ENCODE measurements at places on chromosomes 2 and 18.

DNA sequence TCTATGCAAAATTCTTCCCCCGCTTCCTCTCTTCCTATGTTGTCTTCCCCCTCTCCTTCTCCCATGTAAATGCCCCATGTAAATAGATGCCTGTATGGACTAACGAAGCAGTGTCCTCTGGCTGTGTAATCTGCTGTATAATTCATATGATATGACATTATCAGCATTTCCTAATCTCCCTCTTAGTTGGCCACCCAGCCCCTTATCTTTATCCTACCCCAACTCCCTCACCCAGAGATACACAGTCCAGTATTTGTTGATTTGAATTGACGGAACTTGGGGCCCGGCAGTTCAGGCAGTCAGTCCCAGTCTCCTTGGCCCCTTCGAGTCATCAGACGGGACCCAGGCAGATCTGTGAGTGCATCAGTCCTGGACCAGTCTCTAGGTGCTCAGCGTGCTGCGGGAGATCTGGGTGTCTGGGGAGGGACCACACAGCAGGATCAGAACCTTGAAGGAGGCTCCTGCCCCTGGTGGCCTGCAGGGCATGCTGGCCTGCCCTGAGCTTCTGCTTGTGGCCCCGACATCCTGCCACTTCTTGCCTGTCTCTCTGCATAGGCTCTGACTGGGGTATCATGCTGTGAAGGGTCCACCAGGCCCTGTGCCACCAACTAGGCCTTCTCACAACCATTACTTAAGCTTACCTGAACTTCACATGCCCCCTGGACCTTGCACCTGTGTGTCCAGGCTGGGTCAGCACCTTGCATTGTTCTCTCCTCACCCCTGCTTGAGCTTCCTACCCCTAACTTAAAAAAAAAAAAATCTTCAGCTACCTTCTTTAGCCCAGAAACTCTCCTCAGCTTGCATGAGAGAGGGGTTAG lies 88.1 kb upstream of the ATL2 start:
- no peak overlapping the region for H3K27ac ChIP-seq
- H3K4me1 ChIP-seq: no peaks in the 10 kb centered on the region

GRCh38 chr2:232473467-232473890 lies 14.2 kb downstream of the ECEL1 start:
- H3K27me3 ChIP-seq: peaks cover 37% of the 10 kb centered on the region
- no peak overlapping the region for H3K4me3 ChIP-seq
- H3K27ac ChIP-seq: no peak overlapping the region
- no peaks in the 10 kb centered on the region for H3K36me3 ChIP-seq

DNA sequence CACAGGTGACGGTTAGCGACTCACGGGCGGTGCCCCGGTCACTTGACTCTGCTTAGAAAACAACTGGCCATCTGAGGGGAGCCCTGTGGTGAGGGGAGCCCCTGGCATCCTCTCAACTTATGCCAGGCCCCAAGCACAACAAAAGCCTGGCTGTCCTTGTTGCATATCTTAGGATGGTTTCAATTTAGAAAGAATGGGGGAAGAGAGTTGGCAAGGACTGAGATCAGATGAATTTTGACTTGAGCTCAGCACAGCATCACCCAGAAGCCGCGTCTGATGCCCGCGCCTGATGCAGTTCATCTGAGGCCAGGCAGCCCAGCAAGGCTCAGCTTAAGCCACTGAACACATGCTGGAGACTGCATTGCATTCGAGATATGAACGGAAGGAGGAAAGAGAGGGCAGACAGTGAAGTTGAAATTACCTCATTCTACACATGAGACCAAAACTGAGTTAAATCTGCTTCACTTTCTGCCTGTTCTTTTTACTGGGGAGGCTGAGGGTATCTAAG lies 36.8 kb downstream of the MYT1L start:
- no peak for DNase-seq
- no peaks in the 10 kb centered on the region for H3K36me3 ChIP-seq
- H3K4me1 ChIP-seq: no peaks in the 10 kb centered on the region
- no peak overlapping the region for H3K4me3 ChIP-seq

DNA sequence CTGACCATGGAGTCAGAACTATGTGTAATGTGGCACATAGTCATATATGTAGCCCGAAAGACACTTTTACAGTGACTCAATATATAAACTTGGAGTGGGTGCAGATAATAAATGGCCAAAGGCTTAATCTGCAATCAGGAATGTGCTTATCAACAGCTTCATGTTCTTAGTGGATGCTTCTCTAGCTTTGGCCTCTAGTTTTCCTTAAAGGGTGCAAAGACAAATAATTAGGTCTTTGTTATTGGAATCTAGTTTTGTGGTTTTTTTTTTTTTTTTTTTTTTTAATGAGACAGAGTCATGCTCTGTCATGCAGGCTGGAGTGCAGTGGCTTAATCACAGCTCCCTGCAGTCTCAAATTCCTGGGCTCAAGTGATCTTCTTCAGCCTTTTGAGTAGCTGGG lies 625.6 kb downstream of the EPHA4 start:
- H3K27me3 ChIP-seq: no peaks in the 10 kb centered on the region
- DNase-seq: no peak
- H3K4me1 ChIP-seq: no peaks in the 10 kb centered on the region
- H3K4me3 ChIP-seq: no peak overlapping the region

- no peaks in the 10 kb centered on the region for H3K36me3 ChIP-seq
- no peak for DNase-seq
- no peaks in the 10 kb centered on the region for H3K4me1 ChIP-seq
- 0 out of 2 replicates have a peak, but pooled peaks cover 3% of the 10 kb centered on the region for H3K27me3 ChIP-seq
- no peak overlapping the region for H3K4me3 ChIP-seq
- H3K27ac ChIP-seq: no peak overlapping the region
Observed at GRCh38 chr2:66109419-66109818, 325.5 kb upstream of the MEIS1 start.

- peak overlapping the region; percentile 58 for H3K4me3 ChIP-seq
- H3K4me1 ChIP-seq: peaks cover 11% of the 10 kb centered on the region
- H3K27ac ChIP-seq: no peak overlapping the region
Observed at GRCh38 chr2:19357402-19358241, 801 bp downstream of the OSR1 start.

DNA sequence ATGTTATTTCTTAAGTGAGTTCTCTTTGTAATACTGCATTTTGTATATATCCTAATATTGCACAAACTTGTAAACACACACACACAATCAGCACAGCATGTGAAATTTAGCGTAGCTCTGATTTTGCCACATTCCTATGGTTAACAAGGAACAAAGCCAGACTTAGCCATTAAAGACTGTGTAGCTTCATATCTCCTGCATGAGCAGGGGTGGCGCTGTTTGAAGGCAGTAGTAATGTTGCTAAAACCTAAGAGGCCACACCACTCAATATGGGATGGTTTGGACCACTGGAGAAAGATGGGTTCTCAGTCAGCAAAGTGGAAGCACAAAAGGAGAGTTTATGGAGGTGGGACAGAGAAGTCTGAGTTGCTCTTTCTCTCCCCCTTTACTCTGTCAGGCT lies 61.1 kb upstream of the RND3 start:
- no peaks in the 10 kb centered on the region for H3K27me3 ChIP-seq
- DNase-seq: no peak
- no peak overlapping the region for H3K27ac ChIP-seq
- no peak overlapping the region for H3K4me3 ChIP-seq
- H3K4me1 ChIP-seq: peaks cover 11% of the 10 kb centered on the region
